ENCODE measurements at places on chromosomes 2 and 18.
A peak's percentile ranks its signal among the peaks of the same experiment; 100 is the strongest.

DNA sequence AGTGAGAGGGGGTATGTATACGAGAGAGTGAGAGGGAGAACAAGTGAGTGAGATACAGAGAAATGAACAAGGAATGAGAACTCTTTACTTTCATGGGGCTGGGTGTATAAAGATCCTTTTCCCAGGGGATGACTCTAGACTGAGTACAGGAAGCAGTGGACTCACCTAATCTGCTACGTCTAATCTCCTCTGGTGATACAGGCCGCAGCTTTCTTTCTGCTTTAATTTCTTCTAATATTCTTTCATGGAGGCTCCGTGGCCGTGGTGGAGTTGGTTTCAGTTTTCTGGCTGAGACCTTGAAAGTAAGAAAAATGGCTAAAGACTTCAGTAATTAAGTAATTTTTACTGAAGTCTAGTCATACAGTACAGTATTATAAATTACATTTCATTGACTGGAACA lies 85.2 kb downstream of the PRELID3A start:
- DNase-seq: no peak

GRCh38 chr2:211495339-211495738 lies 938.9 kb downstream of the CPS1 start:
- no peak for DNase-seq

GRCh38 chr2:23478933-23479683 lies 94.1 kb downstream of the KLHL29 start:
- DNase-seq: no peak

DNA sequence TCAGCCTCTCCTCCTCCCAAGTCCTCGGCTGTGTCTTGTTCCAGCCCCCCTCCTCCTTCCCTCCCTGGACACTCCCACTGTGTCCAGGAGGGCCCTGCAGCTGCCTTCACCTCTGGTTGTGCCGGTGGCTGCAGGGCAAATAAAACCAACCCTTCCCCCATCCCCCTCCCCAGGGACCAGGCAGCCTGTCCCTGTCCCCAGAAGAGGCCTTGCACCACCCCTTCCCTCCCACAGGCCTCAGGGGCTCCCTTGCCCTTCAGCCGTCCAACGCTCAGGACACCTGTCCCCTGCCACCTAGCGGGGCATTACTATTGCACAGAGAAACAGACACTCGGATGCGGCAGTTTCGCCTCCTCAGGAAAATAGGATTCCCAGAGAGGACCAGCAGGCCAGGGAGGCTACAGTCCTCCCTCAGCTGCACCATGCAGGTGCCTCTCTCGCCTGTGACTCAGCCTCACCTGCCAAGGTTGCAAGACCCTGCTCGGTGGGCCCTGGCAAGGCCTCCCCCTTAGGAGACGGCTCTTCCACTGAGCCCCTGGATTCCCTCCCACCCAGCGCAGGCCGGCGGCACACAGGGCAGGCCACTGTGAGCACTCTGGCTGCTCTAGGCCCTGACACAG lies 5.5 kb upstream of the GPC1 start:
- no peak for DNase-seq

GRCh38 chr2:129877289-129877741 lies 102.2 kb upstream of the RAB6C start:
- DNase-seq: peak; percentile 87

DNA sequence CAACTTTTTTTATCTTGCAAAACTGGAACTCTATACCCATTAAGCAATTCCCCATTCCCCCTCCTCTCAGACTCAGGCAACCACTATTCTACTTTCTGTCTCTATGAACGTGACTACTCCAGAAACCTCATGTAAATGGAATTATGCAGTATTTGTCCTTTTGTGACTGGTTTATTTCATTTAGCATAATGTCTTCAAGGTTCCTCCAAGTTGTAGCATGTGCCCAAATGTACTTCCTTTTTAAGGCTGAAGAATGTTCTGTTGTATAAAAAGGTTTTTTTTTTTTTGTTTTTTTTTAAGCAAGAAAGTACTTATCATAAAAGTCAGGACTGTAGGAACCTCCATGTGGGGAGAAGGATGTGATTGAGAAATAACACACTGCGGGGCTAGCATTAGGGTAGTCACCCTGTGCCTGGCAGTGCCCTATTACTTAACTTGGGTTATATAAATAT lies 262.9 kb upstream of the FBXO11 start:
- no peak for DNase-seq

DNA sequence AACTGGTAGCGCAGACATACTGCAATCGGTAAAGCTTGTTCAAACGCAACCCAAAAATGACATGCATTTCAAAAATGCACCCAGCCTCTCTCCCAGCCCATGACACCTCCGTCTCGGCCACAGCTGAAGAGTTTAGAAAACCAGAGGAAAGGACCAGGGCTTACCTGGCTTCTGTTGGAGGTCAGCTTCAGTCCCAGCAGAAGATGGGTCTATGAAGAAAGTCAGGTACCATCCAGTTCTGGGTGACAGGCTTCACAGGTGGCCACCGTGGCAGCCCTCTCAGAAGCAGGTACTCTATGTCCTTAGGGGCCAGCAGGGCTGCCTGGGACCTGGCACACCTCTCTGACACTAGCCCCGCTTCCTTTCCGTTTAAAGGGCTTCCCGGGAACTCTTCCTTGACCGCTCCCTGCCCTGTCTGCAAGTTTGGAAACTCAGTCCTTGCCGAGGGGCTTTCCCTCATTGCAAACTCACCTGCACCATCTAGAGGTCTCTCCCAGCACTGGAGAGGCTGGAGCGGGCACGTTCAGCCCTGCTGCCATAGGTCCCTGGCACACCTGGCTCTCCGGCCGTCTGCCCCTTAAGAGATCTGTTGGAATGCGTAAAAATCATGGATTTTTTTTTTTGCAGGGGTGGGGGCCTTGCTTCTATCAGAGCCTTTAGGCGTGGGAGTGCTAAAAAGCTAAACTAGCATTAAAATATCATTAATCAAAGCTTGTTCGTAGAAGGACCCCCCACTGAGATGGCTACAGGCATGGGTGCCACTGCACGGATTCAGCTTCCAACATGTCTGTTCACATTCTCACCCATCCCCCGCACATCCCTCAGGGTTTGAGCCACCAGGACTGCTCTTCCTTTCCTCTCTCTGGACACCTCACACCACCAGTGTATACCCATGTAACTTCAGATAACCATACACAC lies at the start of gene EDAR:
Gene EDAR (minus strand): TSS at position 425 of the 918 bp plus-strand sequence. CDS start 58,206 bp downstream, outside the sequence.
- peak; percentile 41 for DNase-seq

DNA sequence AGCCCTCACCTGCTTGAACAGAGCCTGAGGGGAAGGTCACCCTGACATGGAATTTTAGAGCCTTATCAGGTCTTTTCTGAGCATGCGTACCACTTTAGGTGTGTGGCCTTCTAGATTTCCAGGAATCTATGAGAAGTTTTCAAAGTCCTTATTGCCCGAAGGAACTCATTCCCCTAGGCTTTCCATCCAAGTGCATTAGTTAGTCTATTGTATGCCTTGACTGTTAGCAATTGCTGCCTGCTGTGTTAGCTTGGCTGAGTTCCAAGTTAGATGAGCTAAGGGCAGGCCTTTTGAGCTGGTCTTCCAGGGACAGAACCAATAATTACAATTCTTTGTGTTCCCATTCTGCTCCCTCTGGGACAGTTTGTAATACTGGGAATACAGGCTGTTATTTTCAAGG lies 30.8 kb upstream of the PUM2 start:
- DNase-seq: no peak

- DNase-seq: no peak
Observed at GRCh38 chr2:191145769-191146471, 4.9 kb downstream of the STAT4 start.

DNA sequence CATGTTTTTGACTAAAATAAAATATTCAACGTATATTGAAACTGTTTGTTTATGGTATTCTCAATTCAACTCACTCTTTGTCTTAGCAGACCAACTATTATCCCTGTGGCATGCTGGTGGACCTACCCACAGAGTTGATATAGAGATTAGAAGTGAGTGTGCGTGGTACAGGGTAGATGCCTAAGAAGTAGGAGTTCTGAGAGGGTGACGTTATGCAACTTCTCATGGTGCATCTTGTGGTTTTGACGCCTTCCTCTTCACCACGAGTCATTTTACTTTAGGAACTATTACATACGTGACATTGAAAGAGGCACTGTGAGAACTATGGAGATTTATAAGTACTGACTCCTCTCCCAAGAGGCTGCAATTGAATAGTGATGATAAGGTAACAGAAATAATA lies 26.6 kb upstream of the NAPG start:
- DNase-seq: no peak

DNA sequence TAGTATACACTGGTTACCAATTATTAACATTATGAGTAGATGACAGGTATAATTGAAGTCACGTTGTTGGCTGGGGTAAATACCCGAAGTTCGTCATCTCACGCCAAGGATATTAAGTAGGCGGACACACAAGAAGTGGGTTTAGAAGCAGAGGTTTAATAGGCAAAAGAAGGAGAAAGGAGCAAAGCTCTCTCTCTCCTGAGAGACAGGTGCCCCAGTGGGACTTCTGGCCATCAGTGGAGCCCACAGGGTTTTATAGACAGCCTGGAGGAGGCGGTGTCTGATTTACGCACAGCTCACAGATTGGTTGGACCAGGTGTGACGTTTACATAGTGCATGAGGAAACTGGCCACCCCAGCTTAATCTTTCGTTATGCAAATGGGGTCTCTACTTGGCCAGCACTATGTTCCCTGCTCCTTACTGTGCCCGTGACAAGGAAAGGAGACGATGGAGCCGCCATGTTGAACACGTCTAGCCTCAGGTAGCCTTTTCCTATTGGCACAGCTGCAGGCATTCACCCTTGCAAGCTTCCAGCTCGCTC lies 128.8 kb upstream of the KYNU start:
- DNase-seq: no peak

GRCh38 chr2:144548532-144549191 lies 28.7 kb upstream of the ZEB2 start:
- DNase-seq: no peak

- DNase-seq: no peak
Observed at GRCh38 chr2:55862246-55862645, 61.3 kb downstream of the EFEMP1 start.

DNA sequence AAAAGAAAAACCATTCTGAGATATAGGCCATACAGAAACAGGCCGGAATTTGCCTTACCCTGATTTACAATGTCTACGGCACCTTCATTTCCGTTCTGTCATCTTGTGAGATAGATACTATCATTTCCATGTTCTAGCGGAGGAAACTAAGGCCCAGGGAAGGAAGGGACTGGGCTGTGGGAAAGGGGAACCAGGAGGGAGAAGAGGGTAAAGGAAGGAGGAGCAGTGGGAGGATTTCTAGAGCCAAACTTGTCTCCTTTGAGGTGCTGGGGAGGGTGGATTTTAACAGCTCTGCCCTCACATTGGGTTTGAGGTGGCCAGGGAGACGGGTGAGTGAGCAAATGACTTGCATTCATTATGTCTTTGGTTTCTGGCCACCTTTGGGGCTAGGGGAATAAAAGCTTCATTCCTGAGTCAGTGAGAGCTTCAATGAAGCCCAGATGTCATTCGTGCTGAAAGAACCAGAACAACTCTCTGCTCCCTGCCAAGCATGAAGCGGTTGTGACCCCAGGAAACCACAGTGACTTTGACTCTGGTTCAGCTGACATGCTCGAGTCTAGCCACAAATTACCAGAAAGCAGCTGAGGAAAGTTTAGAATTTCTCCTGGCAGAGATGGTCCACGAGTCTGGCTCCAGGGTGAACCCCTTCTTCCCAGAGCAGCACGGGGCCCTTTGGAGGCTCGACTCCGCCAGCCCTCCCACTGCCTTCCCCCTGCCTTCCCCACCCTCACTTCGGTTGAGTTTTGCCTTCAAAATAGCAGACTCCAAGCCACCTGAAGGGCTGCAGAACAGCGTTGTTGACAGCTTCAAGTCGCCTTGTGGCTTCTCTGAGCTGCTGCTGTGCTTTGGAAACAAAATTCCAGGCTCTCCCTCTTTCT lies 3.8 kb downstream of the ACTG2 start:
- DNase-seq: no peak

DNA sequence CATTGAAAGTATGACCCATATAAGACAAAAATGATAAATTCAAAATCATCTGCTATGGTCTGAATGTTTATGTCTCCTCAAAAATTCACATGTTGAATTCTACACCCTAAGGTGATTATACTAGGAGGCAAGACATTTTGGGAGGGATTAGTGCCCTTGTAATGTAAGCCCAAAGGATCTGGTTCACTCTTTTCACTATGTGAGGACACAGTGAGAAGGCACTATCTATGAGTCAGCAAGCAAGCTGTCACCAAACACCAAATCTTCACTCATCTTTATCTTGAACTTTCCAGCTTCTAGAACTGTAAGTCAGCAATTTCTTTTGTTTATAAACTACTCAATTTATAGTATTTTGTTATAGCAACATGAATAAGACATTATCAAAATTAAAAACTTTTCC lies 284.7 kb upstream of the ZC3H15 start:
- DNase-seq: no peak

DNA sequence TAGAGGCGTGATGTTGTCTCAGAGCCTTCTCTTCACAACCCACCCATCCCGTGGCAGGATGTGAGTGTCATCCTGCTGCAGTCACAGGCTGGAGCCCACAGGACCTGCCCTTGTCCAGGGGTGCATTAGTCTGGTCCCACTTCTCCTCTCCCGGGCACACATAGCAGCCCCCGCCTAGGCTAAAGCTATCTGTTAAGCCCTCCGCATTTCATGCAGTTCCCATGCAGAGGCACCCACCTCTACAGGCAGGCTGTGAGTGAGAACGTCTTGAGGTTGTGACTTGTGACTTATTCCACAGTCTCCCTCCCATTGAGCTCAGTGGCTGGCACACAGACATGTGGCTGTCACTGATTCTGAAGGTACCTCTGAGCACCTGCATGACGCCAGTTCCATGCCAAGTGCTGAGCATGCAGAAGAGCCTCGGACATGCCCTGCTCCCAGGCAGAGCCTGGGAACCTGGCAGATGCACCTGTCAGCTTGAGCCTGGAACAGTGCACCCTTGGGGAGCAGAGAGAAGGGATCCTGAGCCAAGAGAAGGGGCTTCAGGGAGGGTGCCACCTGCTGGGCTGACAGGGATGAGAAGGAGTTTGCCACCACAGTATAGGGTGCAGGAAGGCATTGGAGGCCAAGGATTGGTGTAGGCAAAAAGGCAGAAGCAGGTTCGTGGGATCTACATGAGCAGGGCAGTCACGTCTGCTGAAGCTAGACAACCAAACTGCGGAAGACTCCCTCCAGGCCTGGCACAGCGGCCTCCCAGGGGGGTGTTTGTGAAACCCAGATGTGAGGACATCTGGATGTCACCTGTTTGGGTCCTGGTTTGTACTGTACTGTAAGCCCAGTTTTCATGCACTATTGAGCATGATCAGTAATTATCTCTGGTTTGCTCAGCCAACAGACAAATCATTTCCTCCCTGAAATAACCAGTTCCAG lies 213.6 kb downstream of the GLI2 start:
- DNase-seq: no peak

GRCh38 chr2:96091711-96092572 lies 24.4 kb downstream of the ADRA2B start:
- peak; percentile 32 for DNase-seq

DNA sequence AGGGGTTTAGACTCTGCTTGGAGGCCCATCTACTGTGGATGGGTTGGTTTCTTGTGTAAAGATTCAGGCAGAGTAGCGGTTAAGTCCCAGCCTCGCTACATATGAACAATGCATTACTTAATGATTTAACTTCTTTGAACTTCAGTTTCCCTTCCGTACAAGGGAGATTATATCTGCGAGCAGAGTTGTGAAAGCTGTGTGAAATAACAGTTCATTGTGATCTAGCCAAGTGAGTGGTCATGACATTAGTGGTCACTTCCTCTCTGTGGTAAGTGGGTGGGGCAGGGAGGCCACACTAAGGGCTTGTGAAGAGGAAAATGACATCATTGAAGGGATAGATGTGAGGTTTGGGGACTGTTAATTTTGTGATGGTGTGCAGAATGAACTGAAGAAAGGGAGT lies 14.1 kb upstream of the MEX3C start:
- DNase-seq: no peak

GRCh38 chr18:7953095-7953958 lies 386.2 kb downstream of the PTPRM start:
- DNase-seq: no peak

GRCh38 chr2:24010477-24011249 lies 778 bp downstream of the MFSD2B start:
- peak; percentile 65 for DNase-seq
